Activated naive CD8-positive, alpha-beta T cell treated with anti-CD3 and anti-CD28 coated beads, Interleukin-2, amount 50 U/mL, for 24 hours (primary cell): ENCODE measurements at places on chromosomes 4 and X.

- no peak for DNase-seq
Observed at GRCh38 chrX:153304988-153305736, 16.4 kb downstream of the PNMA6F start.

GRCh38 chrX:133265331-133265730 lies 47.2 kb upstream of the TFDP3 start:
- no peak for DNase-seq

GRCh38 chrX:74534569-74535038 lies 79.8 kb downstream of the RLIM start:
- no peak for DNase-seq

DNA sequence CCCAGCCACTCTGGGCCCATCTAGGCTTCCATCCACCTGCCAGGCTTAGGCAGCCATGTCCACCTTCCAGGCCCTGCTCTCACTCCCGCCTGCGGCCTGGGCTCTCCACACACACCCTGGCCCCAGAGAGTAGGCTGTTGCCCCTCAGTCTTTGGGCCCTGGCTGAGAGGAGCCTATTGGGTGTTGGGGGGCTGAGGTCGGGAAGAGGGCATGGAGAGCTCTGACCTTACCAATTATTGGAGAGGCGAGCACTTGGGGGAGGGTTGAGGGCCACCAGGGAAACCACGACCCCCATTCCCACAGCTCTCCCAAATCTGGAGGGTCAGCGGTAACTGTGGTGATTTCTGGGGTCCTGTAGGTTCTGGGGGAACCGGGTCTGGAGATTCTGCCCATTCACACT lies 38.2 kb downstream of the HTRA3 start:
- no peak for DNase-seq

DNA sequence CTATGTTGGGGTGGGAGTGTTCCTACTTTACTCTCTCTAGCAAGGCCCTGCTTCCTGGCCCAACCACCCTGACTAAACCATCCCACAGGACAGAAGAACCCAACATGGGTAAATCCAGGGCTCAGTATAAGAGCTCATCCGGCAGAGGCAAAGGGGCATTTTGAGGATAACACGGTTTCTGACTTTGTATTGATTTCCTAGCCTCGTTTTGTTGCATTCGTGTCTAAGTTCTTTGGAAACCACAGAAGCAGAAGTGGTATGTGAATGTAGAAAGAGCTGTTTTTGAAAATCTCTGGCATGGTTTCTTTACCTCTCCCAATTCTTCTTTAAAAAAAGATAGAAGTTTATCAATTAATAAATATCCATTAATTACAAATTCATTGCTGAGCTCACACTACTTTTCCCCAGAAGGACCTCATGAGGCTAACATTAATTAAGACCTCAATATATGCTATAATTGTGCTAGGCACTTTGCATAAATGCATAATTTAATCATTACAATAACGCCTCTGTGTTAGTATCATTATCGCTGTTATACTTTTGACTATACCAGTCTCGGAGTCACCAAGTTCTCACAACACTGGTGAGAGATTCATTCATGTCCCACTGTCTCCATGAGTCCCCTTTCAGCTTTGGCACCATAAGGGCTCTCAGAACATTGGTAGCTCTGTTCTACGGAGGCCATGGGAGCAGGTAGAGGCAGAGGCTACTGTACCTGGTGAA lies 5.8 kb upstream of the CLNK start:
- DNase-seq, result no peak

- no peak for DNase-seq
Observed at GRCh38 chr4:151231915-151232595, 44.9 kb upstream of the PRSS48 start.

- DNase-seq, result no peak
Observed at GRCh38 chr4:143188136-143189088, 3.7 kb downstream of the USP38 start.

GRCh38 chr4:74109116-74109869 lies 10.3 kb upstream of the CXCL2 start:
- no peak for DNase-seq
